Activated T-helper 1 cell treated with anti-CD3 and anti-CD28 coated beads, Interleukin-12 subunit alpha, Interleukin-12 subunit beta, Interleukin-2, Interleukin-4 antibody, amounts not matched to agents 30 ng/mL and 10 ng/mL and 1 ng/mL, durations not matched to agents 14 hours and 24 hours and 36 hours (primary cell): ENCODE measurements at places on chromosomes 12 and 14.

DNA sequence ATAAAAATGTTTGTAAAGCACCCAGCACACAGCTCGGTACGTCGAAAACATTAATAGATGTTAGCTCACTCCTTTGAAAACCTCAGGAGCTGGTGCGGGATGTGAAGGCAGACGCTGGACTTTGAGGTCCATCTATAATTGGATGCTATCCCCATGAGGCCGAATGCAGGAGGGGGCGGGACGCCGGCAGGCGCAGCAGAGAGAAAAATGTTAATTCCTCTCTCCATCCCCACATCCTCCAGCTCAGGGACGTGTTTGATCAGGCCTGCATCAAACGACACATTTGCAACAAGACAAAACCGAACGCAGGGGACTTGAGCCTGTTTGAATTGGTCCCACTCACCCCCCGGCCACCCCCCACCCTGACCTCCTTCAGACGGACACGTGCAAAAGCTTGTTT is 231.0 kb downstream of the RBM19 start:
- DNase-seq, result no peak

DNA sequence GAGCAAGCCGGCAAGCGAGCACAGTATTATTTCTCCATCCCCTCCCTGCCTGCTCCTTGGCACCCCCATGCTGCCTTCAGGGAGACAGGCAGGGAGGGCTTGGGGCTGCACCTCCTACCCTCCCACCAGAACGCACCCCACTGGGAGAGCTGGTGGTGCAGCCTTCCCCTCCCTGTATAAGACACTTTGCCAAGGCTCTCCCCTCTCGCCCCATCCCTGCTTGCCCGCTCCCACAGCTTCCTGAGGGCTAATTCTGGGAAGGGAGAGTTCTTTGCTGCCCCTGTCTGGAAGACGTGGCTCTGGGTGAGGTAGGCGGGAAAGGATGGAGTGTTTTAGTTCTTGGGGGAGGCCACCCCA is 3.9 kb upstream of the NXPH4 start:
- no peak for DNase-seq

DNA sequence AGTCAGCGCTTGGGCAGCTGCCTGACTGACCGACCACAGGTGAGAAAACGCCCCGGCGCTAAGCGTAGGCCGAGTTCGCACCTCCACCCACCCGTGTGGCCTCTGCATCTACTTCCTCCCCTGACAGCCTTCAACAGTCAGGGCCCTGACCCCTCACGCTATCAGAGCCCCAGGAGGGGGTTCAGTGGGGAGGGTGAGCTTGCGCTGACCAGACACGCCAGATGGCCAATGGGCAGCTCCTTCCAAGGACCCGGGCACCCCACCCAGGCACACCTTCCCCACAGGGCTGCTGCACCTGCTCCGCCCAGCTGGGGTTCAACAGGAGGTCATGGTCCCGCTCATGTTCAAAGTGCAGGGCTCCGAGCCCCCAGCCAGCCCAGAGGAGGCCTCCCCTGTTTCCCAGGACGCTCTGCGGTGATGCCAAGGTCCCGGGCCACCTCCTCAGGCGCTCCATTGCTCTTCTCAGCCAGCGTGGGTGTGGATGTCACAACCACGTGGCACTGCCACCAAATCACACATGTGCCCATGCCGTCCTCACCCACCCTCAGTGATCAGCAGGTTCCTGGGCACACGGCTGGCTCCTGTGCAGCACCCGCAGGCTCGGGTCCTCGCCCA is 48.7 kb upstream of the BCL11B start:
- no peak for DNase-seq

- DNase-seq, result no peak
These were observed 9.2 kb downstream of the SERPINA4 start for GRCh38 chr14:94570440-94570839.

DNA sequence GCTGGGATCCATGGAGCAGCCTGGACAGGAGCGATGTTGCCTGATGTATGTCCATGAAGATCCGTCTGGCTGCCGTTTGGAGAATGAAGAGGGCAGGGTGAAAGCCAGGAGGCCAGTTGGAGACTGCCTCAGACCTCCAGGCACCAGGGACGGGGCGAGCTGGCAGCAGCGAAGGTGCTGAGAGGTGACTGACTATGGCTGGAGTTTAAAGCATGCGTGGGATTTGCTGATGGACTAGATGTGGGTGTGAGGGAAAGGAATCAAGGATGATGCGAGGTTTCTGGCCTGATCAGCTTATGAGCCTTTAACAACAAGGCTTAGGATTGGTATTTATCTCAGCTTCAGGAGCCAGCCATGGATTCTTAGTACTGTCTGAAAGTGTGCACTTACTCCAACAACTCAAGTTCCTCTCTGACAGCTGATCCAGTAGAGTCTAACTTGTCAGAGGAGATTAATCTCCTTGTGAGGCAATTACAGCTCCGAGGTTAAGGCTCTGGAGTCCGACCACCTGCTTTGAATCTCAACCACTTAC is 49.4 kb downstream of the DYNC1H1 start:
- no peak for DNase-seq

DNA sequence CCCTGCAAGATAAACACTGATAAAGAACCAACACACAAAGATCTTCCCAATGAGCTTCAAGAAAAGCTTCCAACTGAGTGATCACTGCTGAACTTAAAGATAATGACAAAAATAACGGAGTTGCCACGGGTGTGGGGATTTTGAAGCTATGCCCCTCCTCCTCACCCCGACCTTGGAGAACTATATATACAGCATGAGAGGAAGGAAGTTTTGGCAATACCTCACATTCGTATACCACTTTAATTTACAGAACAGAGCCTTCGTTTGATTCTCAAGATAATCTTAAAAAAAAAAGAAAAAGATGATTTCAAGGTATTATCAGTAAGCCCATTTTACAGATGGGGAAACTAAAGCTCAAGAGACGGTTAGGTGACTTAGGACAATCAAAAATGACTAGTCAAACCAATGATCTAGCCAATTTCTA is 715 bp downstream of the NEK9 start:
- no peak for DNase-seq

DNA sequence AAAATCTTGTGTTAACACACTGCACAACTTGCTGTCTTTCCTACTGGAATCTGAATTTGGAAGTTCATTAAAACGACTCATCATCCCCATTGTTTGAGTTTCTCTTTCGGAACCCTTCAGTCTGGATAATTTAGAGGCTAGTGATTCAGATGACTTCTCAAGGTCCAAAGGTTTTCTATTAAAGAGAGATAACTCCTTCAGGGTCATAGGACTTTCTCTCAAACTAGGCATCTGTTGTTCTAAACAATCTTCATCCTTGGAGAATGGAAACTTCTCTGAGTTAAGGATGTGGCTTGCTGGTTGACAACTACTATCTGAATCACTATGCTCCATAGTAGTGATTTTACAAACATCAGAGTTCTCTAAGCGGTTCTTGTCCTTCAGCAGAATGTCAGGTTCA is 4.4 kb downstream of the MLH3 start:
- no peak for DNase-seq

- no peak for DNase-seq
These were observed 14.0 kb downstream of the TMEM30B start for GRCh38 chr14:61266891-61267740.

DNA sequence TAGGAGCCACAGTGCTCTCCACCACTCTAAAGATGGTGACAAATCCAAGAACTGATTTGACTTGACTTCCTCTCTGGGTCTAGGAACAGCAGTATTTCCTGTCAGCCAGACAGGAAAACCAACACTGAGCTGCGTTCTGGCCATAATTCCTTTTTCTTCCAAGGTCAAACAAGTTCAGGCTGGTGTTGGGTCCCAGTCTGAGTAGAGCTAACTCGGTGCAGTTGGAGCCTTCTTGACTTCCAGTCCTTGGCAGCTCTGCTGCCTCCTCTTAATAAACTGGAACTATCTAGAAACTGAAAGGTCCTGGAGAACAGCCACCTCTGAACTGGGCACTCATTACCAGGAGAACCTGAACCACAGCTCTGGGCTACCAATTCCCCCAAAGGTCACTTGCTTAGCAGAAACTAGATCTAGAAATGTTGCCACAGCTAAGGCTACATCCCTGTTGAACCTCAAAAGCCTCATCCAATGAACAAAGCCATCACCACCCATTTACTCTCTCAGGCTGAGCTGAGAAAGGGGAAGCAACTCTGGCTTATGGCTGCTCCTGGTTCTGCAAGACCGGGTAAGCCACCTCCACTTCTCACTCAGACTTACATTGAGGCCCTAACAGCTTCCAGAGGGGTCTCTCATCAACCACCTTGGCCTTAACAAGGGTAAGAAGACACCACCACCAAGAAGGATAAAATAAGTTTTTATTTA is 27.7 kb downstream of the MAX start:
- DNase-seq, result no peak

DNA sequence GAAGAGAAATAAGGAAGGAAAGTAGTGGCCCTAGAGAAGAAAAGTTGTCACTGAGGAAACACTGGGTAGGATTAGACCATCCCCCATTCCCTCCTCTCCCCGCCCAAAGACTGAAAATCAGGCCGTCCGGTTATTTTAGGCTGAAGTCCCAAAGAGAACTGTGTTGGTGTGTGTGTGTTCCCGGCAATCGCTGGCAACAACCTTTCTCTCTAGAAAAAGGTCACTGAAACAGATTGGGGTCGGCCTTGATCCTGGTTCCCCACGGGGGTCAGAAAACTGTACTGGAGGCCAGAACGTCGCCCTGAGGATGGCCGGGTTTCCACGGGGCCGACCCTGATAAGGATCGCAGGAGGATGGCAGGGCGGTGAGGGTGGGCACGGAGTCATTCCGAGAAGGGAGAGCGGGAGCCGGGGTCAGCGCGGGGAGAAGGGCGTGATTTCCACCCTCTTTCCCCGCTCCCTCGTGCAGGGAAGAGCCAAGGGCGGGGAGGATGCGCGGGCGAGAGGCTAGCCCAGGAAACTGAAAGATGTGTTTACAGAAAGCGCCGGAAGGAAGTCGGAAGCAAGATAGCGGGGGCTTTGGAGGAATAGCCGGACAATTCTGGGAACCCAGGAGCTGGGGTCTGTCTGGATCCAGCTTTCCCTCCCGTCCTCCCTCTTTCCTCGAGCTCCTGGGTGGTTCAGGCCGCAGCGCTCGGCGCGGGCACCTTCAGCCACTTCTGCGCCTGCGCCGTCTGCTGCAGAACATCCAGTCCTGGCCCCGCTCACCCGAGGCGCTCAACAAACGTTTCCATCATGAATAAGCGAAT is 25.3 kb upstream of the SPTLC2 start:
- peak; percentile 46 for DNase-seq

DNA sequence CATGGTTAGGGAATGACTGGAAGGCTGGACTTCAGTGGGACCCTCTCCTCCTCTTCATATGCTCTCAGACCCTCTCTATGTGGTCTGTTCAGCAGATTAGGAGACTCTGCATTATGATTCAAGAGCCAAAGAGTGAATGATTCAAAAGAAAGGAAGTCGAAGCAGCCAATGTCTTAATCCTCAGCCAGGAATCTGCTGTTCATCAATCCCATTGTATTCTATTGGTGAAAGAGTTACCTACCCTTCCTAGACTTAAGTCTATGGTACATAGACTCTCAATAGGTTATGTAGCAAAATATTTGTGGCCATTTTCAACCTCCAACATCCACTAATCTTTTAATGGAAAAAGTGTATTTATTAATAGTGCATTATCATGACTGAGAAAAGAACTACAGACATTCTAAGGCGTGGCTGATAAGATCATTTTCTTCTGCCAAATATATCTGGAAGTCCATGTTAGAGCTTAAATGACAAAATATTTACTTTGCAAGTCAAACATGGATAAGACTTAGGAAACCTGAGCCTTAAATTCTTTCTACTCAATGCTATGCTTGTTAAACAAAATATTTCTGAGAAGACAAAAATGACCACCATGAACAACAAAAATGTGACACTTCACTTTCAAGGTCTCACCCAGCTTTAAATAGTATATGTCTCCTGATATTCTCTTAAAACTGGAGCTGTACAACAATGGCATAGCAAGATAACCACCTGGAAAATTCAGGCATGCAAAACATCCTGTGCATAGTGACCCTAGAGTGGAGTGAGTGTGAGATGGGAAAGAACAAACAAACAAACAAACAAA is 1100.6 kb downstream of the GALC start:
- DNase-seq, result no peak

- DNase-seq, result no peak
These were observed 148.6 kb downstream of the BMP4 start for GRCh38 chr14:53808042-53808441.

DNA sequence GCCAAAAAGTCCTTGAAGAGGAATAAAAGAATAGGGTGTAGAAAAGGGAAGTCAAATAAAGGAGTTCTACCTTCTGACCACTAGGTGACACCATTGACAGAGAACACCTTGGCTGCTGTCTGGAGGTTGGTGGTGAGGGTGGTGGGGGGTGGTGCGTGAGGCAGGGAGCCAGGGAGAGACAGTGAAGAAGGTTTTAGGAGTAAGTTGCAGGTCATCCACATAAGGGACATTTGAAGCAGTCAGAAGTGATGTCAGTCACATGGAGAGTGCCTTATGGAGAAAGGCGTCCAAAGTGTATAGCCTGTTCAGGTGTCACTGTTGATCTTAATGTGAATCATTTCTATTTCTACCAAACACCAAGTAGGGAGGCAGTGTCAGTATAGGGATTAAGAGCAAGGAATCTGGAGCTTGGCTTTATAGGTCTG is 279.3 kb upstream of the DDHD1 start:
- DNase-seq, result no peak

DNA sequence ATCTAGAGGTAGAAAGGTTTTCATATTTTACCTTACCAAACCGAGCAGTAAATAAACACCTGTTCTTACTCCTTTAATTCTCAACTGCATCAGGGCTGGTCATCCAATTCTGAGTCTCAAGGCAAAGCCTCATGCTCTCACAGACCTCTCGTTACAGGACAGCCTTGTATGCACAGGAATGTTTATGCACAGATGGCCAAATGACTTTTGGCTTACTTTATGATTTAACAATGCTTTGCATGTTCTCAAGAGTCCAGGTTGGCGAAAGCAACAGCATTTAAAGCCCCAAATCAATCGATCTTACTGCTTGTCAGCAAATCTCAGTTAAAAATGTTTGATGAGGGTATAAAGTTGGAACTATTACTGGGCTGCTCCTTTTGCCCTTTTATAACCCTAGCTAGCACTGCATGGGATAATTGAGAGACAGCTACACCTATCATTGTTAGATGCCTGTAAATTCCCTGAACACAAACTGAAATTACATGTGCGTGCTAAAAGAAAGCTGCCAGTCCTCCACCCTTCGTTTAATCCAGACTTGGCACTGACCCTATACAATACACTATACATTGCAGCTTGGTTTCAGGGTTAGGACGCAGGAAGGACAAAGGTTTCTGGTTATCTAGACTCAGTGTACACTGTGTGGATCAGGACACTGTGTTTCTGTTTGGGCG is 63.6 kb downstream of the TMCC3 start:
- DNase-seq, result no peak
